Adrenal gland (tissue), 19 donors: ENCODE measurements at places on chromosomes 1 and 21. TPM values are rescaled to one million over a fixed set of nuclear protein-coding genes. Genes with fewer than 3 reads are reported as not detected.

Gene SMAP2
- total RNA-seq = 42.1 TPM

Gene OLIG2
- not detected for total RNA-seq

Gene MSH4
- 0.17 TPM for total RNA-seq

DNA sequence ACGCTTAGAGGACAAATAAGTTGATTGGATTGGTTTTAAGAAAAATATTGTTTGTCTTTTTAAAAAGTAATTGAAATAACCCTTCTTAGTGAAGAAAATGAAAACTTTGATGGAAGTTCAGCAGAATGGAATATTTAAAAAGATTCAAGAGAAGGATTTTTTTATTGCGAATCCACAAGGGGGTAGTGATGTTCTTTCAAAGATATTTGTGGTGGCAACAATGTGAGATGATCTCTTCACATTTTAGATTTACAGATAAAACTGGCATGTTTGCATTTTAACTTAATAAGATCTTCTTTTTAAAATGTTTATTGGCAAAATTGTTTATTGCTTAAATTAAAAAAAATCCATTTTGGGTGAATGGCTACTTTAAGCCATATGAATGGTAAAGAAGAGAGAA lies 8.9 kb downstream of the CAMTA1 start:
- H3K27me3 ChIP-seq = no peaks in the 10 kb centered on the region
- H3K4me3 ChIP-seq = no peak overlapping the region
- H3K36me3 ChIP-seq = no peaks in the 10 kb centered on the region
- peaks cover 37% of the 10 kb centered on the region for H3K4me1 ChIP-seq
- no peak for DNase-seq
- H3K27ac ChIP-seq = no peak overlapping the region

- no peaks in the 10 kb centered on the region for H3K36me3 ChIP-seq
- no peaks in the 10 kb centered on the region for H3K27me3 ChIP-seq
- no peak for DNase-seq
Measured at GRCh38 chr1:84090447-84091245, 53.4 kb upstream of the PRKACB start.

GRCh38 chr1:205232127-205232820 lies 4.5 kb downstream of the TMCC2 start:
- H3K27me3 ChIP-seq = no peaks in the 10 kb centered on the region
- no peak overlapping the region for H3K27ac ChIP-seq
- no peaks in the 10 kb centered on the region for H3K36me3 ChIP-seq
- peak; percentile 5 for DNase-seq
- H3K4me3 ChIP-seq = no peak overlapping the region

- H3K4me3 ChIP-seq = no peak overlapping the region
- no peaks in the 10 kb centered on the region for H3K27me3 ChIP-seq
- no peak for DNase-seq
- H3K4me1 ChIP-seq = peaks cover 14% of the 10 kb centered on the region
Measured at GRCh38 chr1:211739671-211740411, 64.4 kb upstream of the NEK2 start.

- no peaks in the 10 kb centered on the region for H3K36me3 ChIP-seq
- no peak overlapping the region for H3K27ac ChIP-seq
- H3K27me3 ChIP-seq = no peaks in the 10 kb centered on the region
- peaks cover 8% of the 10 kb centered on the region for H3K4me1 ChIP-seq
Measured at GRCh38 chr1:154474802-154475201, 27.2 kb upstream of the TDRD10 start.

- DNase-seq = no peak
- no peaks in the 10 kb centered on the region for H3K27me3 ChIP-seq
- H3K27ac ChIP-seq = no peak overlapping the region
- H3K36me3 ChIP-seq = no peaks in the 10 kb centered on the region
- H3K4me3 ChIP-seq = no peak overlapping the region
Measured at GRCh38 chr1:185581961-185582725, 152.0 kb upstream of the HMCN1 start.

DNA sequence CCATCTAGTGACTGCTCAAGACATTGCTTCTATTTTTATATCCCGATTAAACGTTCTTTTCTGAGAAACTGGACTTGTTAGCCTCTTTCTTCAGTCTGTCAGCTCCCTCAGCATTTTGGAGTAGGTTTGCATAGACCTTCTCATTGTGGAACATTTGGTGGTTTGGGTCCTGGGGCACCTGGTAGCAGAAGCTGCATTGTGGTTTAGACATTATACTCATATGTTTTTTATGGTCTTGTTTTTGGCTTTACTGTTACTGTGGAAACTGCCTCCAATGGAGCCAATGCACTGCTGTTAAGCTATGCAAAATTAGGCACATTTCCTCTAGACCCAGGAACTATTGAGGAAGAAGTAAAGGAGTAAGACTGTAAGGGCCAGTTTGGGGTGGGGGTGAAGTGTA lies 36.7 kb upstream of the LRRC8B start:
- no peaks in the 10 kb centered on the region for H3K27me3 ChIP-seq
- no peak for DNase-seq
- no peak overlapping the region for H3K4me3 ChIP-seq

- no peaks in the 10 kb centered on the region for H3K36me3 ChIP-seq
- no peak overlapping the region for H3K27ac ChIP-seq
- no peaks in the 10 kb centered on the region for H3K4me1 ChIP-seq
- DNase-seq = no peak
- no peak overlapping the region for H3K4me3 ChIP-seq
Measured at GRCh38 chr1:210104103-210104502, 128.5 kb upstream of the SERTAD4 start.

DNA sequence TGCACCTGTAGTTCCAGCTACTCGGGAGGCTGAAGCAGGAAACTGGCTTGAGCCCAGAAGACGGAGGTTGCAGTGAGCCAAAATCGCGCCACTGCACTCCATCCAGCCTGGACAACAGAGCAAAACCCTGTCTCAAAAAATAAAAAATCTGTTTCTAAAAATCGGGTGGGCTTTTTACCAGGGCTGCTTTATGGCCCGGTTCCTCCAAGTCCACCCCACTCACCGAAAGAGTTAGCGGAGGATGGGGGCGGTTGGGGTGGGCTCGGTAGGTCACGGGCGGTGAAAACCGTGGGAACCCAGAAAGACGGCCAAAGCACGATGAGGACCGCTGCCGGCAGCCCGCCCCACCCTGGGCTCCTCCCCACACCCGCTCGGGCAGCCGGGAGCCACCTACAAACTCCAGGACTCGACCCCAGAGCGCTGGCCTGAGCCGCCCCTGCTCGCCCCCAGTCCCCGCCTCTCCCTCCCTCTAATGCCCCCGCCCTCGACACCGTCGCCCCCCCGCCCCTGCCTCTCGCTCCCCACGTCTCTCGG lies 846 bp upstream of the PER3 start:
- peaks cover 23% of the 10 kb centered on the region for H3K4me1 ChIP-seq
- peak; percentile 75 for DNase-seq
- no peaks in the 10 kb centered on the region for H3K36me3 ChIP-seq
- H3K27ac ChIP-seq = peak overlapping the region; percentile 92
- H3K4me3 ChIP-seq = no peak overlapping the region

DNA sequence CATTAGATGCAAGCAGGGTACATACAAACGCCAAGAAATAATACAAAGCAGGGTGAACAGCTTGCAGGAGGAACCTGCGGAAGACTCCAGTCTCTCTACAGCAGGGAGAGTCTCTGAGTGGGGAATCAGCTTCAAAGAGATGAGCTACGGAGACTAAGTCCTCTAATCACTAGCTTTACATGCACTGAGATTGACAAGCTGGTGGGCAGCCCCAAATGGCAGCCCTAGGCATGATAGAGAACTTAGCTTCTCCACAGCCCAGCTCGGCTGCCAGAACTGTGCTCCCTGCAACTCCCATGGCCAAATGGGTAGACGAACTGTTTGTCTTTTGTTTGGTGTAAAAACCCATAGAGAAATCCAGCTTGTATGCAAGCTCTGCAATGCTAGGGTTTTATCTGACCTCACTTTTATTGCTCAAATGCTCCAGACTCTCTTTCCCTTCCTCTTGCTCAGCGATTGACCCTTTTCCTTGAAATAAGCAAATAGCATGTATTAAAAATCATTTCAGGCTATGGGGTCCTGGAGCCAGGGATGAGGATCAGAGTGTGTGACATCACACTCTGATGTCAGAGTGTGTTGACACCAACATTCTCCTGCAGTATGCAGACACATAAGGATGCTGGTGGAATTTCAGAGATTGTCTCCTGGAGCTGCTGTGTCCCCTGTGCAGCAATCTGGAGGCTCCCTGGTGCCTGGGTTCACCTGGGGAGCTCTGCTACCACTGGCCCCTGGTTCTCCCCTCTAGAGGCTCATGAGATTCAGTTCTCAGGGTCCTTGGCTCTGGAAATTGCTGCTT lies 238.5 kb downstream of the TTLL7 start:
- H3K27ac ChIP-seq = no peak overlapping the region
- no peaks in the 10 kb centered on the region for H3K36me3 ChIP-seq
- no peaks in the 10 kb centered on the region for H3K27me3 ChIP-seq
- H3K4me1 ChIP-seq = no peaks in the 10 kb centered on the region
- H3K4me3 ChIP-seq = no peak overlapping the region

GRCh38 chr1:14571810-14572767 lies 26.4 kb upstream of the KAZN start:
- no peaks in the 10 kb centered on the region for H3K36me3 ChIP-seq
- no peak for DNase-seq
- H3K27ac ChIP-seq = no peak overlapping the region
- H3K4me1 ChIP-seq = no peaks in the 10 kb centered on the region
- no peaks in the 10 kb centered on the region for H3K27me3 ChIP-seq
- H3K4me3 ChIP-seq = no peak overlapping the region

DNA sequence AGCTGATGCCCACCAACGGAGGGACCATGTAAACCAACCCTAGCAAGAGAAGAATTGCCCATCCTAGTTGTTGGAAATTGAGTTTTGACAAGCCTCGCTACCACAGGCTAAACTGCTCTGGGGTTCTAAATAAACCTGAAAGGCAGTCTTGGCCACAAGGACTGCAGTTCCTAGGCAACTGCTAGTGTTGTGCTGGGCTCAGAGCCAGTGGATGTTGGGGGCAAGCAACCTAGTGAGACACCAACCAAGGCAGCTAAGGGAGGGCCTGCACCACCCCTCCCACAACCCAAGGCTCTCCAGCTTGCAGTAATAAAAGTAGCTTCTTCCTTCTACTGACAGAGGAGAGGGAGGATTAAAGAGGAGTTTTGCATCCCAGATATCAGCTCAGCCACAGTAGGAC lies 102.4 kb upstream of the PKN2 start:
- no peaks in the 10 kb centered on the region for H3K4me1 ChIP-seq
- H3K36me3 ChIP-seq = no peaks in the 10 kb centered on the region
- DNase-seq = no peak
- H3K27me3 ChIP-seq = no peaks in the 10 kb centered on the region
- H3K27ac ChIP-seq = no peak overlapping the region

- peak; percentile 10 for DNase-seq
- H3K27ac ChIP-seq = no peak overlapping the region
- H3K27me3 ChIP-seq = no peaks in the 10 kb centered on the region
- H3K4me1 ChIP-seq = no peaks in the 10 kb centered on the region
- H3K4me3 ChIP-seq = peak overlapping the region; percentile 43
Measured at GRCh38 chr1:174875306-174875705, 124.4 kb upstream of the CACYBP start.

DNA sequence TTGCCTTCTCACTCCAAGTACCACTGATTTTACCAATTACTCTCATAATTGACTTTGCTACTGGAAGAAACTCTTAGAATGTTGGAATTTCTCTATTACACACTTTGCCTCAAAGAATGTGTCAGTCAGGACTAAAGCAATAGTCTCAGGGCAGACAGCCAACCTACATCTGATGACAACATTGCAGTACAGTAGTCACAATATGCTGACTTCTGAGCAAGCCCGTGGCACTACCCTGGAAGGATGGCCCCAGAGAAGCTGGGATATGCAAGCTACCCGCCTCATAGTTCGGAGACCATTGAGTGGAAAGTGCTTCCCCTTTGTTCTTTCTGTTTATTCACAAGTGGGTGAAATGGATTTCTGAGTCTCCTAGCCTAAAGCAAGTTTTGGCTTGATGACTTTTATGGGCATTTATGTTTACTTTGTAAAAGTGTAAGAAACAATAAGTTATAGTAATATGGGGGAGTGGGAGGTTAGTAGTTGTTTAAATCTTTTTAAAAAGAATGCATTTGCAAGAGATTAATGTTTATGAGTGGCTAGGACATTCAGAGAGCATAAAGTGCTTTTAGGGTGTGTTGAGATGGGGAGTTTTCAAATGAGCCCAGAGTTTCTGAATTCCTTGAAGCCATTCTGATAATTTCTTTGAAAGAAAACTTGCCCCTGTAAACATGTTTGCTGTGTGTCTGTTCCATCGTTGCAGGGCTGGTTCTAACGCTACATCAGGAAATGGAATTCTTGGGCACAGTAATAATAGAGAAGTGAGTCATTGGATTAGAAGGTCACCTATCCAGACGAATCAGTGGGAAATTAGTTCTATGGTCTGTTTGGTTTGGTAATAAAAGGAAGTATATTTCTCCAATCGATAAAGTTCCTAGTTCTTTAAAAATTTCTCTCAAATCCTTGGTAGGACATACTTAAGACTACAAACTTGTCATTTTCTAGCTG lies 63.8 kb downstream of the LMO4 start:
- no peaks in the 10 kb centered on the region for H3K27me3 ChIP-seq
- no peaks in the 10 kb centered on the region for H3K36me3 ChIP-seq
- H3K4me1 ChIP-seq = peaks cover 13% of the 10 kb centered on the region
- no peak overlapping the region for H3K27ac ChIP-seq

GRCh38 chr1:207815913-207816291 lies 64.0 kb downstream of the CD46 start:
- H3K27me3 ChIP-seq = no peaks in the 10 kb centered on the region
- peak overlapping the region; percentile 71 for H3K27ac ChIP-seq
- DNase-seq = peak; percentile 52
- peaks cover 71% of the 10 kb centered on the region for H3K4me1 ChIP-seq
- H3K4me3 ChIP-seq = no peak overlapping the region
- no peaks in the 10 kb centered on the region for H3K36me3 ChIP-seq

DNA sequence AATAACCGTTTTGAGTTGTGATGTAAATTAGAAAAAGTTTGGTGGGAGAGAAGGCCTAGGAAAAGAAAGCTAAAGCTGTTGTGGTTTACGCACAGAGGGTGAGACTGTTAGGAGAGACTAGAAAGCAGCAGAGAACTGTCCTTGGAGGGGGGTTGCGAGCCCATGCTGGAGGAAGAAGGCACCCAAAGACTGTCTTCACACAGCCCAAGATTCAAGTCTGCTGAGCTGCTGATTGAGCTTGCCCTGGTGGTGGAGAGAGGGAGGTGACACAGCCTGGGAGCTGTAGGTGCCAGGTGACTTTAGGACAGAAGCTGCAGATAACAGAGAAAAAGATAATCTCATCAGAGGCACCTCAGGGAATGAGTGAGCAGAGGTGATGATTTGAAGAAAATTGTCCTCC lies 18.3 kb upstream of the TLR5 start:
- no peaks in the 10 kb centered on the region for H3K27me3 ChIP-seq
- no peak for DNase-seq
- H3K4me1 ChIP-seq = no peaks in the 10 kb centered on the region
- H3K4me3 ChIP-seq = no peak overlapping the region

- no peaks in the 10 kb centered on the region for H3K27me3 ChIP-seq
- H3K27ac ChIP-seq = no peak overlapping the region
- H3K36me3 ChIP-seq = no peaks in the 10 kb centered on the region
- no peak overlapping the region for H3K4me3 ChIP-seq
- no peaks in the 10 kb centered on the region for H3K4me1 ChIP-seq
Measured at GRCh38 chr21:31480228-31480627, 136.2 kb upstream of the TIAM1 start.

GRCh38 chr1:114746450-114747121 lies 11.2 kb downstream of the CSDE1 start:
- H3K36me3 ChIP-seq = no peaks in the 10 kb centered on the region
- no peak for DNase-seq
- no peak overlapping the region for H3K27ac ChIP-seq
- no peaks in the 10 kb centered on the region for H3K27me3 ChIP-seq
- H3K4me1 ChIP-seq = peaks cover 44% of the 10 kb centered on the region
- H3K4me3 ChIP-seq = no peak overlapping the region
